T-helper 1 cell (primary cell): ENCODE measurements at places on chromosomes 2 and 18.

- DNase-seq = no peak
Observed at GRCh38 chr2:97701851-97702465, 11.4 kb upstream of the ZAP70 start.

GRCh38 chr2:176895158-176895557 is 317.4 kb upstream of the HNRNPA3 start:
- DNase-seq = no peak

- no peak for DNase-seq
Observed at GRCh38 chr2:109406301-109406700, 207.5 kb downstream of the SEPTIN10 start.

- DNase-seq = no peak
Observed at GRCh38 chr2:113754160-113754559, 2.3 kb downstream of the SLC35F5 start.

GRCh38 chr18:63402246-63403162 is 19.8 kb downstream of the VPS4B start:
- DNase-seq = no peak

- no peak for DNase-seq
Observed at GRCh38 chr2:168190590-168191336, 56.6 kb downstream of the STK39 start.
